ENCODE measurements at places on chromosomes 16 and 17.

GRCh38 chr17:17156107-17156506 lies 50.0 kb downstream of the PLD6 start:
- DNase-seq: no peak

DNA sequence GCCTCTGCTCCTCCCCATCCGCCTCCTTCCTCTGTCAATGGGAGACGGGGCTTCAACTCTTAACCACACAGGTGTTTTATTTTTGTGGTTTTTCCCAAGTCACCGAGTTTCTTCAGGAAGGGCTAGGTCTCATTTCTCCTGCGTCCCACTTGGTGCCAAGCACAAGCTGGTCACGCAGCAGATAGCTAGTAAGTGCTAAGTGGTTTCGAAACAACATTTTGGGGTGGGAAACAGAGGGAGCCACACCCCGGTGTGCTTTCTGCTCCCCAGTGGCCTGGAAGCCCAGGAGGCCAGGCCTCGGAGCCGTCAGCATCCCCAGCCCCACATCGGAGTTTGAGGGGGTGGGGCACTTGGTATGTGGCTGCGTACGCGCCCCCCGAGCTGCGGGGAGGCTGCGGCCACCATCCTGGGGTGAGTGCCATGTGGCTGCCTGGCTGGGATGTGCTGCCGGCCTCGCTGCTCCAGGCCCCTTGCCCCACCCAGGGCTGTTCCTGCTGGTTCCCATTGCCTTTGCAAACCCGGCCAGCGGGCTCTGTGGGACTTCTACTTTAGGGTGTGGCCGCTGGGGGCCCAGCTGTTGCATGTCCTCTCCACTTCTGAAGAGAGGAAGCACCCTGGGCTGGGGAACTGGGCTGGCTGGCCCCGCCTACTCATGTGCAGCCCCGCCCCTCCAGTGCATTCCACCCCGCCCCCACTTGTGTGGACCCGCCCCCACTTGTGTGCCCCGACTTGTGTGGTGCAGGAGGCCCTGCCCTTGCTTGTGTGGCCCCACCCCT lies 55.6 kb downstream of the BAIAP2 start:
- peak; percentile 79 for DNase-seq

GRCh38 chr17:57294101-57294500 lies 37.8 kb downstream of the MSI2 start:
- DNase-seq: no peak

DNA sequence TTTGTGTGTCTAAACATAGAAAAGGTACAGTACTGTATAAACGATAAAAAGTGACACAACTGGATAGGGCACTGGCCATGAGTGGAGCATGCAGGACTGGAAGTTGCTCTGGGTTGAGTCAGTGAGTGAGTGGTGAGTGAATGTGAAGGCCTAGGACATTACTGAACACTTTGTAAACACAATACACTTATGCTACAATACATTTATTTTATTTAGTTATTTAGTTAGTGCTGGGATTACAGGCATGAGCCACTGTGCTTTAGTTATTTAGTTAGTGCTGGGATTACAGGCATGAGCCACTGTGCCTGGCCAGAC lies 4.6 kb downstream of the CFAP20 start:
- no peak for DNase-seq

- DNase-seq: no peak
Measured at GRCh38 chr17:17381446-17382064, 78.4 kb downstream of the NT5M start.

DNA sequence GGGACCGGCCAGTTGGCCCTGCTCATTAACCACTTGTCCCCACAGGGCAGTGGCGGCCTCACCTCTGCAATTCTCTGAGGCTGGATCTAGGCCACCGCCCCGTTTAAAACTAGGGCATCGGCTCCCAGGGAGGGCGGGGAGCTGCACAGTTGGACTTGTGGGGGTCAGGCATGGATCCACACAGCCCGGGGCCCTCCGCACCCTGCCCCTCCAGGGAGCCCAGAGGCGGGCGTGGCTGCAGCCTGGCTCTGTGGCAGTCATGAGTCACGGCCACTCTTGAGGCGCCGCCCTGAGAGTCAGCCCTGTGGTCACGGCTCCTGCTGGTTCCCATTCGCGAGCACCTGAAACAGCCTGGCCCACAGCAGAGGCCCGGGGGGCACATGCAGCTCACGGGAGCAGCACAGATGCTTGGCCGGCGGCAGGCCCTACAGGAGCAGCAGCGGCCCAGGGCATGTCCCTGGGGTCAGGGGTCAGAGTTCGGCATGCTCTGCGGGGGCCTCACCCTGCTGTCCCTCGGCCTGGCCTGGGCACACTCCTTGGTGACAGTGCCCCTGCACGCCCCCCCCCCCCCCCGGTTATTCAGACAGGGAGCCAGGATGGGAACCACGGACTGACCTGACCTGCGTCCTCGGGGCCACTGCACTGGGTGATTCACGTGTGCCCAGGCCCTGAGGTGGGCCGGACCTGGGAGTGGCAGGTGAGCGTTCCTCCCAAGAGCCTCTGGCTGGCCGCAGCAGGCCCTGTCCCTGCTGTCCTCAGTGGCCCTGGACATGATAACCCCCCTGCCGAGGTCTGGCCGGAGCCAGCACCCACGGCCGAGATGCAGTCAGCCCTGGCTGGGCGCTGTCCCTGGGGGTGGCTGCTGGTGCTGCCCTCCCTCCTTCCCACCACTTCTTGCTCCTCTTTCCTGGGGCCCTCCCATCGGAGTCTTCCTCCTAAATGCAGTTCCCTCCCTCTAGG lies 8.2 kb downstream of the CAPN15 start:
- DNase-seq: no peak

GRCh38 chr17:19345486-19346350 lies 16.8 kb downstream of the B9D1 start:
- no peak for DNase-seq

- no peak for DNase-seq
Measured at GRCh38 chr16:88005968-88006367, 54.7 kb downstream of the BANP start.

DNA sequence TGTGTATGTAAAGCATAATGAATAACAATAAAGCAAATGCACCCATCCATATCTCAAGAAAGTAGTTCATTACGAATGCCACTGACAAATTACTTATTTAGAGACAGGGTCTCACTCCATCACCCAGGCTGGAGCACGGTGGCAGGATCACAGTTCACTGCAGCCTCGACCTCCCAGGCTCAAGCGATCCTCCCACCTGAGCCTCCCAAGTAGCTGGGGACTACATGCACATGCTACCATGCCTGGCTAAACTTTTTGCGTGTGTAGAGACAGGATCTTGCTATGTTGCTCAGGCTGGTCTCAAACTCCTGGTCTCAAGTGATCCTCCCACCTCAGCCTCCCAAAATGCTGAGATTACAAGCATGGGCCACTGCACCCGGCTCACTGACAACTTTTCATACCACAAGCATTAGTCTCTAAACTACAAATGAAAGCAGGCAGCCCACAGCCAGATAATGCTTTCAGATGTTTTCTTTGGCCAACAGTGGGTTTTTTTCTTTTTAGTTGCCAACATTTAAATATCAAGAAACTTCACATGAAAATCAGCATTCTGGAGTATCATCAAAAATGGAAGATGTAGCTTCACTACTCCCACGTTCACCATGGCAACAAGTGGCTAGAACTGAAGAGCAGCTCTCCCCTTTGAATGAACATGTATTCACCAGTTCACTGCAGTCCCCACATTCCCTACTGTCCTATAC lies 7.7 kb downstream of the ARHGAP17 start:
- DNase-seq: no peak

GRCh38 chr16:85534536-85535351 lies 78.4 kb upstream of the GSE1 start:
- DNase-seq: no peak

- no peak for DNase-seq
Measured at GRCh38 chr17:71709271-71709890, 411.4 kb upstream of the SOX9 start.

GRCh38 chr17:49494986-49495841 lies at the start of gene NGFR:
NGFR (plus strand) TSS chr17:49495293; CDS start chr17:49495418, 125 bp downstream.
- DNase-seq: peak; percentile 76

DNA sequence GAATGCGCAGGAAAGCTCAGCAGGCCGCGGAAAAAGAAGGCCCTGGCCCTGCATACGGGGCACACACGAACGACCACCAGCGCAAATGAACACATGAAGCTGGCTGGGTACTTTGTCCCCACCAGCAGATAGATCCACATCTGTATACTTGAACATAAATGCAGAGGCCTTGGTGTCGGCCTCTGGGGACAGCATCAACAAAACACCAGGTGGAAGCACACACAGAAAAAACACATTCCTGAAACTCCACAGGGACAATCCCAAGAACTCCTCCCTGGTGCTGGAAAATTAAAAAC lies 606 bp upstream of the ZBTB4 start:
- DNase-seq: no peak

- no peak for DNase-seq
Measured at GRCh38 chr16:17420816-17421215, 49.9 kb downstream of the XYLT1 start.

DNA sequence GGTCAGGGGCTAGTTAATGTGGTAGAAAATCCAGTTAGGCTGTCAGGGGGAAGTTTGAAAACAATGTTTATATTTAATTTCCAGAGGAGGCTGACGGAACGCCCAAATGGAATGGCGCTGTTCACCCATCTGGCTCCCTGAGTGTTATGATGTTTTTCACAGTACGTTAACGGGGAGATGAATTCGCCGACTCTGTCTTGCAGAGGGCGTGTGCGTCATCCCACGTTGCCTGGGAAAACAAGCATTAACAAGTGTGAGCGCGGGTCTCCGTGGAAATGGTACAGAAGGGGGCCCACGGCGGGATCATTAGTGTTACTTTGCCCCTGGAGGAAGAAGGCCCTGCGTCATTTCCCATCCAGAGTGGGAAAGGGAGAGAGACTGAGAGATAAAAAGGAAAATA lies 29.6 kb downstream of the RGS9 start:
- no peak for DNase-seq

Data from left ventricle myocardium superior (tissue), 1 donor.